HFFc6 (cell line): ENCODE measurements at places on chromosomes 16 and 17. TPM values are rescaled to one million over a fixed set of nuclear protein-coding genes. Genes with fewer than 3 reads are reported as not detected.
A peak's percentile ranks its signal among the peaks of the same experiment; 100 is the strongest.

DNA sequence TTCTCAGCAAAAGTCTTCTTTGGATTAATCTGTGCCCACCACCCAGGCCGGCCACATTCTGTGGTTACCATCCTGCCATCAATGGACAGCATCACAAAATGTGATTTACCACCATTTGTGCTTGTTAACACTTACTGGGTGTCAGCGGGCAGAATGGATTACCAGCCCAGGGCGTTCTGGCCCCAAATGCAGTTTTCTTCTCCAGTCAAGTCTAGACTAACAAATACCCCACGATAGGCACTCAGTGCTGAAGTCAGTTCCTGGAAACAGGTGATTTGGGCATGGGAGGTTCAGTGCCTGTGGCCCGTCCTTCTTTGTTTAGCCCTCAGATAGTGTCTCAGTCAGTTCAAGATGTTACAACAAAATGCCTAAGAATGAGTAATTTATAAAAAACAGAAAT is 38.8 kb upstream of the PHOSPHO1 start:
- no peaks in the 10 kb centered on the region for H3K36me3 ChIP-seq
- no peak for DNase-seq
- H3K4me3 ChIP-seq, result no peak overlapping the region

The ETV4 gene
- 4.7 to 7.0 TPM (median 5.8 TPM) in 3 replicates for total RNA-seq

DNA sequence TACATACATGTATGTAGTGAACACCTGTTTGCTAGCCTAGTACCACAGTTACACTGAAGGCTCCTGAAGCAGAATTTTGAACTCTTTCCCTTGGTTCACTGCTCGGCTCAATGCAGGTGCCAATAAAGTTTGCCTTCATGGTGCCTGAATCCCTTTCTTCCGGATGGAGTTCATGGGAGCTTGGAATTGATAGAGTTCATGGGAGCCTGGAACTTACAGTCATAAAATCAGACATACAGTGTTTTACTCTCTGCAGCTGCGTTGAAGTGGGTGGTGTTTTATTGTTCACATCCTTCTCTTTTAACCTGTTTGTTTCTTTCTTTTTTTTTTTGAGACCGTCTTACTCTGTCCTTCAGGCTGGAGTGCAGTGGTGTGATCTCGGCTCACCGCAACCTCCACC is 29.2 kb upstream of the ABR start:
- H3K4me3 ChIP-seq, result no peak overlapping the region
- H3K27me3 ChIP-seq, result peaks cover 42% of the 10 kb centered on the region
- no peaks in the 10 kb centered on the region for H3K4me1 ChIP-seq
- no peaks in the 10 kb centered on the region for H3K36me3 ChIP-seq
- no peak overlapping the region for H3K27ac ChIP-seq

The GDE1 gene
- total RNA-seq, result 79.4 to 97.9 TPM (median 86.5 TPM) in 3 replicates

DNA sequence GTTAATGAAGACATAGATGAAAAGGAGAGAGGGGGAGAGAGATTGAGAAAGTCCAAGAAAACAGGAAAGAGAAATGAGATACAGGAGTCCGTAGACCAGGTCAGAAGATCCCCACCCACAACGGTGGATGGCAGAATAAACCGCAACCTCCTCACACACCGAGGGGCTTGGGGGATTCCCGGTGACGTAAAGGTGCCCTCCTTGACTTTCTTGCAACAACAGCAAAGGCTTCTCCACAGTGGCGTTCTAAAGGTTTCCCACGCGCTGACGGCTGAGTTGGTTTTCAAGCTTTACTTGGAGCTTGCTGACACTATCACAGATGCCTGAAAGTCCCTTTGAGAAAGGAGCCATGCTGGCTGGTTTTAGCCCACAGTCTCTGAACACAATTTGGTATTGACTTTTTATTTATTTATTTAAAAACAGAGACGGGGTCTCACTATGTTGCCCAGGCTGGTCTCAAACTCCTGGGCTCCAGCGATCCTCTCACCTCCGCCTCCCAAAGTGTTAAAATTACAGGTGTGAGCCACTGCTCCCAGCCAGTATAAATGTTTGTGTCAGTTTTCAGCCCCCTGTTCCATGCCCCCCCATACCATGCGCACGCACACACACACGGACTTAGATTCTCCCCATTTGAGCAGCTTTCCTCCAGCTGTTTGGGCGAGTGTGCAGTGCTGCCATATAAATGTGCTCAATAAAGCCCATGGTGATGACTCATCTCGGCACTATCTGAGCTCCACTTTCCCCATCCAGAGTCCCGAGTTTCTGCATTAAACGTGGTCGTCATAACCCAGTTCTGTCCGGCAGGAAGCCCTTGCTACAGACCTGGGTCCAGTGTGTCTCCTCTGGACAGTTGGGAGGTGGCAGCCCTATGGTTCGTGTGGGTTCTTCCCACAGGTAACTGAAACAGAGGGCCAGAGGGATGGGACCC is 33.0 kb upstream of the SEC14L1 start:
- H3K27me3 ChIP-seq, result peaks cover 1% of the 10 kb centered on the region
- H3K36me3 ChIP-seq, result no peaks in the 10 kb centered on the region
- DNase-seq, result peak; percentile 33
- peak overlapping the region; percentile 31; the same call in 1 of the 2 replicates for H3K27ac ChIP-seq
- no peak overlapping the region for H3K4me3 ChIP-seq

The ZNF287 gene
- total RNA-seq, result 6.5 to 7.9 TPM (median 7.5 TPM) in 3 replicates

DNA sequence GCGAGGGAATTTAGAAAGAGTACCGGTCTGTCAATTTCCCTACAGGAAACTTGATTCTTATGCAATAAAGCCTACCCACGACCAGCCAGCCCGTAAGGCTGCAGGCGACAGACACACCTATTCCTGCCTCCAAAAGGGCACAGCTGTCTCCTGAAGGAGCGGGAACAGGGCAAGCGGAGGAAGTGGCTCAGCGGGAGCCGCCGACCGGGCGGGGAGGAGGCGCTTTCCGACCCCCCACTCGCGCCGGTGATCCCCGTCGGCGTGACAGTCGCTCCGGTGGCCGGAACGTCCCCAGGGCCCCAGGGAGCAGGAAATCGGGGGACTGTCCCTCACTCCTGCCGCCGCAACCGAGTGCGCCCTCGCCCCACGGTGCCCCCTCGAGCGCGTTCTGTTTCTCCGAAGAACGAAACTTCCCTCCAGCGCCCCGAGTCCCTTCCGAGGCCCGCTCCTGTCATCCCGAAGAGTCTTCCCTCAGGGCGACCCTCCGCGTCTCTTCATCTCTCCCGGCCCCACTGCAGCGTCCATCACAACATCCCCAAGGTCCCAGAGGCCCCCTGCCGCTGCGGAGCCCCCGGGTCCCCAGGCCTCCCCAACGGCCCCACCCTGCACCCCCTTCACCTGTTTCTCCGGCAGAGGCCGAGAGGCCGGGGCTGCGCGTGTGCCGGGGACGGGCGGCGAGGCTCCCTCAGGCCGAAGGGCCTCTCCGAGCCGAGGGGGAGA is 421 bp downstream of the STAT3 start:
- peaks cover 27% of the 10 kb centered on the region for H3K4me1 ChIP-seq
- DNase-seq, result no peak
- H3K27me3 ChIP-seq, result peaks cover 3% of the 10 kb centered on the region
- H3K36me3 ChIP-seq, result peaks cover 5% of the 10 kb centered on the region
- H3K27ac ChIP-seq, result peak overlapping the region; percentile 93

DNA sequence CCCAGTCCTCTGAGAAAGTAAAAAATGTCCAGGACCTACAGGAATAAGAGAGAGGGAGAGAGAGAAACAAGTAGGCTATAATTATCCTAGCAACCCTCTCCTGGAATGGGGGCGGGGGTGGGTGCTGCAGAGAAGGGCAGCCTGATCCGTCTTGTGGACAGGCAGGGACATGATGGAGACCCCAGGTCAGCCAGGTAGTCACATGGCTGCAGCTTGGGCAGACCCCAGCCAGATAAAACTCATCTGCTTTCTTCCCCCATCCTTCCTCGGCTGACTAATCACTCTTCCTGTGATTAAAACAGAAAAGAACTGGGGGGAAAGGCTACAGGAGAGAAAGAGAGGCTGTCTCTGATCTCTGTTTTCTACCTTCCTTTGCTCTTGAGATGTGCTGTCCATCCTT is 32.6 kb downstream of the COPZ2 start:
- no peaks in the 10 kb centered on the region for H3K36me3 ChIP-seq
- H3K27ac ChIP-seq, result peak overlapping the region; percentile 69
- H3K4me1 ChIP-seq, result peaks cover 49% of the 10 kb centered on the region
- DNase-seq, result no peak
- H3K27me3 ChIP-seq, result peaks cover 2% of the 10 kb centered on the region
- H3K4me3 ChIP-seq, result no peak overlapping the region

DNA sequence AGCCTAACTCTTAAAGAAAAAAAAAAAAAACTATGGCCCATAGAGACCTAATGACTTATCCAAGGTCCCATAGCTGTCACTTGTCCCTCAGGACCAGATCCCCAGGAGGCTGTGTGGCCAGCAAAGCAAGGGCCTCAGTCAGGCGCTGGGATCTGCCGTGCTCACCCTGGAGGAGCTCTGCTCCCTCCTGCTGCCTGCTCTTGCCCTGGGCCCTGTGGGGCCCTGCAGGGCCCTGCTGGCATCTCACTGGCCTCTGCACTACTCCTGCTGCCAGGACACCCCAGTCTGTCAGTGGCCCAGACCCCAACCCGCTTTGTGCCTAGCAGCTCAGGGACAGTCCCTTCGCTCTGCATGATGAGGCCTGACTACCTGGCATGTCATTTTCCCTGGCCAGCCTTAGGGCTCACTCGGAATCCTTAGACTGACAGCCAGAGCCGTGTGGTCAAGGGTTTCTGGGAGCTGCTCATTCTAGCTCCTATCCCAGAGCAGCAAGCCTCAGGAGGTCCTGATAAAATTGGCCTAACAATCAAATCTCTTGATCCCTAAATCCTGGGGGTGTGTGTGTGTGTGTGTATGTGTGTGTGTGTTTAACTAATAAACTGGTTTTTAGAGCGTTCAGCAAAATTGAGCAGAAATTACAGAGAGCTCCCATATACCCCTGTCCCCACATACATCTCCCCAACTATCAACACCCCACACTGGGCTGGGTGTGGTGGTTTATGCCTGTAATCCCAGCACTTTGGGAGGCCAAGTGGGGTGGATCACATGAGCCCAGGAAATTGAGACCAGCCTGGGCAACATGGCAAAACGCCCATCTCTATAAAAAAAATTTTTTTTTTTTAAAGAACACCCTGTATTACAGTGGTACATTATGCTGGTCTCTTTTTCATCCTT is 21.7 kb downstream of the KATNIP start:
- no peaks in the 10 kb centered on the region; the same call in 1 of the 2 replicates for H3K27me3 ChIP-seq
- H3K36me3 ChIP-seq, result no peaks in the 10 kb centered on the region
- H3K4me1 ChIP-seq, result peaks cover 16% of the 10 kb centered on the region
- no peak for DNase-seq

- H3K27ac ChIP-seq, result no peak overlapping the region
- H3K27me3 ChIP-seq, result peaks cover 6% of the 10 kb centered on the region
- H3K36me3 ChIP-seq, result peaks cover 16% of the 10 kb centered on the region; the same call in 1 of the 2 replicates
- DNase-seq, result no peak
- H3K4me3 ChIP-seq, result no peak overlapping the region
Measured at GRCh38 chr17:29091606-29092289, 48.8 kb downstream of the PIPOX start.

The WIPF2 gene
- 24.4 to 31.0 TPM (median 27.8 TPM) in 3 replicates for total RNA-seq

GRCh38 chr17:933312-934073 is 46.1 kb downstream of the NXN start:
- DNase-seq, result peak; percentile 95
- H3K4me1 ChIP-seq, result peaks cover 59% of the 10 kb centered on the region
- H3K27ac ChIP-seq, result peak overlapping the region; percentile 94
- H3K36me3 ChIP-seq, result peaks cover 26% of the 10 kb centered on the region

DNA sequence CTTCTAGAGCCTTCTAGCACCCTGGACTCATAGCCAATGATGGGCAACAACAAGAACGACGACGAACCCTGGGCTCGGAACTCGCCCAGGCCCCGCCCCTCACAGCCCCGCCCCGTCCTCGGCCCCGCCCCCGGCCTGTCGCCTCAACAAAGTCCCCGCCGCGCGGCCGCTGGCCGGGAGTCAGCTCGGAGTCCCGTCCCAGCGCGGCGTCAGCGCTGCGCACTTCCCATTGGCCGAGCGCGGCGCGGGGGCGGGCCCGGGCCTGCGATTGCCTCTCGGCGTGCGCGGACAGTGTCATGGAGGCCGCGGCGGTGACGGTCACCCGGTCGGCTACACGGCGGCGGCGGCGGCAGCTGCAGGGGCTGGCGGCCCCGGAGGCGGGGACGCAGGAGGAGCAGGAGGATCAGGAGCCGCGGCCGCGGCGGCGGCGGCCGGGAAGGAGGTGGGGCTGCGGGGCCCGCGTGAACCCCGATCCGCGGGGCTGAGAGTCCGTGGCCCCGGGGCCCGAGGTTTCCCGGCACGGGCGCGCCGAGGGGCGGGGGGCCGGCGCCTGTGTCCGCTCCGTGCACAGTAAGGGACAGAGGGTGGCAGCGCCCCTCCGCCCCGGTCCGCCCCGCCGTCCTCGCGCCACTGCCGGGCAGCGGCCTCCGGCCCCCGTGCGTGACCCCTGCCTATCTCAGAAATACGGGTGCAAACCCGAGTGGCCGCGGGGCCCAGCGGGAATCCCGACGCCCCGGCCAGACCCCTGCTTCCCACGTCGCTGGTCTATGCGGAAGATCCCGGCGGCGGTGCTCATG is at the start of gene ENGASE:
Gene ENGASE (plus strand): TSS at position 176 of the 797 bp plus-strand sequence. CDS start 121 bp downstream, at position 297.
- peaks cover 11% of the 10 kb centered on the region for H3K4me1 ChIP-seq
- H3K36me3 ChIP-seq, result no peaks in the 10 kb centered on the region
- peak within 1 kb of the TSS; percentile 90 for H3K4me3 ChIP-seq
- peaks cover 7% of the 10 kb centered on the region for H3K27me3 ChIP-seq
- H3K27ac ChIP-seq, result peak within 1 kb of the TSS; percentile 57

DNA sequence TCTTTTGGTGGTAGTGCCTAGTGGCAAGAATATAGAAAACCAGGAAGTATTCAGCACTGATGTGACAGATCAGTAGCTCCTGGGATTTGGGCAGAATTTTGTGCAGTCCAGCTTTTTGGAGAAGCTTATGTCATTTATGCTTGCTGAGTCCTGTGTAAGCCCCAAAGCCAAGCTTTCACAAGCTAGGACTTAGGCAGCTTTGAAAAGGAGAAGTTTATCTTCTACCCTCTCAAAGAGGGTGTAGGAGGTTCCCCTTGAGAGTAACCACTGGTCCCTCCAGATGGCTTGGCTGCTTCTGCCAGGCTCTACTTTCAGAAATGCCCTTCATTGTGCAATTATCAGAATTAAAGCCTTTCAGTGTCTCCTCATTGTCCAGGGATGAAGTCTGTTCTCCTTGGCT is 78.8 kb downstream of the CES1 start:
- H3K4me3 ChIP-seq, result no peak overlapping the region
- no peaks in the 10 kb centered on the region for H3K36me3 ChIP-seq
- no peak for DNase-seq
- H3K27me3 ChIP-seq, result no peaks in the 10 kb centered on the region; the same call in 1 of the 2 replicates

GRCh38 chr17:80422276-80422675 is 7.3 kb downstream of the ENDOV start:
- H3K4me1 ChIP-seq, result peaks cover 11% of the 10 kb centered on the region
- H3K36me3 ChIP-seq, result peaks cover 24% of the 10 kb centered on the region
- H3K27me3 ChIP-seq, result no peaks in the 10 kb centered on the region
- DNase-seq, result no peak
- no peak overlapping the region for H3K27ac ChIP-seq

- peaks cover 41% of the 10 kb centered on the region for H3K27me3 ChIP-seq
- H3K4me3 ChIP-seq, result no peak overlapping the region
- no peak for DNase-seq
- no peaks in the 10 kb centered on the region for H3K36me3 ChIP-seq
- no peaks in the 10 kb centered on the region for H3K4me1 ChIP-seq
- H3K27ac ChIP-seq, result no peak overlapping the region
Measured at GRCh38 chr17:77651988-77652387, 306.5 kb upstream of the TNRC6C start.
